ENCODE measurements at places on chromosomes 12 and 14.

- no peak for DNase-seq
Measured at GRCh38 chr12:12212769-12213168, 54.1 kb downstream of the LRP6 start.

DNA sequence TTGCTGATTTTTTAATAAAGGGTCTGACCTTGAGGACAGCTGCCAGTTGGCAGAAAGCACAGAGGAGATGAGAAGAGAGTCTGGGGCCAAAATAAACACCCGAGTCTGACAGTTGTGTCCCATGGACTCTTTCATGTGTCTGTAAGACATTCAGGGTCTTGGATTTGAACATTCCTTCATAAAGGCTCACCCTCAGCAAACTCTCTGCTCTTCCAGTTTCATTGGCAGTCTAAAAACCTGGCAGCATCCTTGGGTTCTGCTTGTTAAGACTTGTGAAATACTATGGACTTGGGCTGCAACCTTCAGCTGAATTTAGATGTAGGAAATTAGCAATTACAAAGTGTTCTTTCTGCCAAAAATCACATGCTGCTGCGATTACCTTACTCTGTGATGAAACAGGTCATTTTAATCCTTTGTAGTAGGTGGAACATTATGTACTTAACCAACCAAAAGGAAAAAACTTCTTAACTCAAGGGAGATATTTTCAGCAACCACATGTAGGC lies 32.0 kb upstream of the LMNTD1 start:
- no peak for DNase-seq

DNA sequence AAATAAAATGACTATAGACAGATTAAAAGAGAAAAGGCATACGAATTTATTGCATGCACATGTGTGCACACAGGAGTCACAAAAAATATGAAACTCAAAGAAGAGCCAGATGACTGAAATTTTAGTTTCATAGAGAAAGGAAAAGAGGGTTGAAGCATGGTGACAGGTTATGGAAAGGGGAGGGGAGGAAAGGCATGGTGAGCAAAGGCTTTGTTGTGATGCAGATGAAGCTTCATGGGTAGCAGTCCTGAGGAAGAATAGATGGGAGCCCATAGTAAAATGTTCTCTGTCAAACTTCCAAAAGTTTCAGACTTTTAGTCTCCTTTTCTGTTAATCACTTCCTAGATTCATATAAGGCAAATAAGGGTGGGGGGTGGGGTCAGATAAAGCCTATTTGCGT lies 612.7 kb upstream of the ATP2B1 start:
- DNase-seq, result no peak

DNA sequence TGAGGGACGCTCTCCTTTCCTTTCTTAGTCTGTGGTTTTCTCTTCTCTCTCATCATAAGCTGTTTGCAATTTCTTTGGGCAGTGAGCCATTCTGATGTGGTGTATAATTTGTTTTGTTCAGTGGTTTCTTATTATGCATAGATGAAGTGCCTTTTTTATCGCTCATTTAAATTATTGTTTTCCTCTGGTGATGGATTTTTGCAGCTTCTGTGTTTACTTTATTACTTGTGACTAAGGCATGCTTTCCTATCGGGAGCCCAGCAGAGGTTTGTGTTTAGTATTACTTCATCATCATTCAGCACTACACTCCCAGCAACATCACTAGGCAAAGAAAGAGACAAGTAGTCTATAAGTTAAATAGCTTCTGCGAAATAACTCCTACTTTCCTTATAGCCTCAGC lies 586.6 kb upstream of the NOVA1 start:
- no peak for DNase-seq

- no peak for DNase-seq
Measured at GRCh38 chr12:57157588-57158173, 10.3 kb upstream of the LRP1-AS start.

Data from activated CD8-positive, alpha-beta memory T cell treated with anti-CD3 and anti-CD28 coated beads, Interleukin-2, amount 50 U/mL, for 4 hours (primary cell).